Lung (tissue), 17 donors: ENCODE measurements at places on chromosomes 2 and 18. TPM values are rescaled to one million over a fixed set of nuclear protein-coding genes. Genes with fewer than 3 reads are reported as not detected.
A peak's percentile ranks its signal among the peaks of the same experiment; 100 is the strongest.

MSH2 gene
- total RNA-seq, result 12.9 TPM

CIB4 gene
- total RNA-seq, result not detected

SLC1A4 gene
- 7.5 TPM for total RNA-seq

AOX1 gene
- 48.5 TPM for total RNA-seq

REG3G gene
- total RNA-seq, result 0.58 TPM

FAM124B gene
- total RNA-seq, result 1.6 TPM

ALKAL2 gene
- 20.7 TPM for total RNA-seq

DNA sequence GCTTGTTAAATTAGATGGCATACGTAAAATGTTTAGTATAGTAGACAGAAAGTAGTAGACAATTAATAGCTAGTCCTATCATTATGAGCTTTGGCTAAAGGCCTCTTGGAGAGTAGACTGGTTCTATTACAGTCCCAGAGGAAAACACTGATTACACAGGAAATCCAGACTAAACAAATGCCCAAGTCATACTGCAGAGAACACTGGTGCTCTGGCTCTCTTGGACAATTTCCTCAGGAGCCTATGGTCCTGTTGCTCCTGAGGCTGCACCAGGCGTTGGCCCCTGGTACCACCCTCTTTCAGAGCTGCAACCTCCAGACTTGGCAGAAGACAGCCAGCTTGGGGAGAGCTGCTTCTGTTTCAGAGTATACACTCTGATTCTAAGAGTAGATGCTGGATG is 41.8 kb downstream of the STAT1 start:
- H3K27me3 ChIP-seq, result no peaks in the 10 kb centered on the region
- H3K4me3 ChIP-seq, result no peak overlapping the region
- DNase-seq, result no peak
- peaks cover 48% of the 10 kb centered on the region for H3K36me3 ChIP-seq

DNA sequence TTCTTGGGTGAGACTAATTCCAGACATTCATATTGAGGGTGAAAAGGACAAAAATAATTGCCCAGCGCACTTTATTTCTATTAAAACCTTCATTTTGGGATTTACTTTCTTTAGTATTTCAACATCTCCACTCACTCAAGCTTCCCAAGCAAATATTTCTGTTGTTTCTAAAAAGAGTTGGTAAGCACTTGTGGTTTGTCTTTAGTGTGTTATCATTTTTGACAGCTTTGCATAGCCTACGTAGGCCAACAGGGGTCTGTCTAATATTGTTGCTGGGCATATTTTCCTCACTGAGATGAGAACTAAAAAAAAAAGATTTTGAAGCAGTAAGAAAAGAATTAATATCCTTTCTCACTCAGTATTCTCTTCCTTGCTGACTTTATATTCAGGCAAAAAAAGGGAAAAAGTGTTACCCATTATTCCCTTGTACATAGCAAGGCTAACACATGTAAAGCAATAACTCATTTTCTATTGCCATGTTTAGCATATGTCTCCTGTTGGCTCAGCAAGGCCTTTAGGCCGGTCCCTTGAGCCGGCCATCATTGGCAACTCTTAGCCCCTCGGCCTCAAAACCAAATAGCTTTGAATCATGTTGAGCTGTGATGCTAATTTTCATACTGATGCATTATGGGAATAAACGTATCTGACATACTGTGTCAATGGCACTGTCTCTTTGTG is 494.2 kb downstream of the ARHGAP15 start:
- H3K27me3 ChIP-seq, result no peaks in the 10 kb centered on the region
- peak; percentile 26 for DNase-seq
- H3K27ac ChIP-seq, result no peak overlapping the region
- peaks cover 8% of the 10 kb centered on the region for H3K4me1 ChIP-seq

DNA sequence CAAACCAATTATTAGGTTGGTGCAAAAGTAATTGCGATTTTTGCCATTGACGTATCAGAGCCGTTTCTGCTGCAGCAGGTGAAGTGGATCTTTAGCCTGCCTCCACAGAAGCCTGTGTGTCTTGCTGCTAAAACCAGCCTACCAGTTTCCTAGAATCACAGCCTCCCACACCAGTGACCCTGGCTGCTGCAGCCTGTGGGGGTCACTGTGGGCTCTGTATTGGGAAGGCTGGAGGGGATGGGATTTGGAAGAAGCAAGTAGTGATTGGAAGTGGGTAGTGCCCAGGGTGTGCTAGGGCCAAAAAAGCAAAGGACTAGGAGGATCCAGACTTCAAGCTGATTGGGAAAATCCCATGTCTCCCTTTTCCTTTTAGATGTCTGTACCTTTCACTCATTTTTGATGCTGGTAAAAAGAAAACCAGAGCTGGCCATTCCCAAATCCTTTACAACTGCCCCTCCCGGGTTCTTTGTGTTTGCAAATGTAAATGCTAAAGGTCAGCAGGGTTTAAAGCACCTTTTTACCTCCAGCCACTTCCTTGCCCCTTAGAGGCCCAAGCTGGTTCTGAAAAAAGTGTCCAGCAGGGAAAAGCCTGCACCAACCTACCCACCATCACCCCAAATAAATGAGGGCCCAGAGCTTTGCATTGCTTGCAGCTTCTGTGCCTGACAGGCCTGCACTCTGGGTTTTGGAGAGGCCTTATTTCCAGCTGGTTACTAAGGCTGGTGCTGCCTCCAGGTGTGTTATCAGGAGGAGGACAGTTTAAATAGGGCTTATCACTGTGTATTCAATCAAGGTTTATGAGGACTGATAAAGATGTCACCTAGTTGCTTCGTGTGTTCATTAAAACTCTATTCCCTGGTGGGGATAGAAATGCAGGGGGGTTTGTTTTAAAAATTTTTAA is 172.0 kb downstream of the MIB1 start:
- H3K4me1 ChIP-seq, result no peaks in the 10 kb centered on the region
- H3K27ac ChIP-seq, result no peak overlapping the region
- DNase-seq, result peak; percentile 35
- no peak overlapping the region for H3K4me3 ChIP-seq
- no peaks in the 10 kb centered on the region for H3K27me3 ChIP-seq

- no peak overlapping the region for H3K4me3 ChIP-seq
- H3K4me1 ChIP-seq, result peaks cover 45% of the 10 kb centered on the region
- DNase-seq, result peak; percentile 71
These were observed 54.3 kb downstream of the PKDCC start for GRCh38 chr2:42102024-42102590.

- no peaks in the 10 kb centered on the region for H3K27me3 ChIP-seq
- no peaks in the 10 kb centered on the region for H3K4me1 ChIP-seq
- no peak overlapping the region for H3K27ac ChIP-seq
- H3K4me3 ChIP-seq, result no peak overlapping the region
- no peaks in the 10 kb centered on the region for H3K36me3 ChIP-seq
- DNase-seq, result no peak
These were observed 54.9 kb downstream of the CCNT2 start for GRCh38 chr2:134973241-134974138.

- H3K36me3 ChIP-seq, result no peaks in the 10 kb centered on the region
- H3K27ac ChIP-seq, result no peak overlapping the region
- H3K4me1 ChIP-seq, result no peaks in the 10 kb centered on the region
- H3K27me3 ChIP-seq, result no peaks in the 10 kb centered on the region
- no peak overlapping the region for H3K4me3 ChIP-seq
These were observed 1155.6 kb downstream of the LRP1B start for GRCh38 chr2:140975237-140975636.

GRCh38 chr18:77635451-77635850 is 385.8 kb downstream of the GALR1 start:
- no peaks in the 10 kb centered on the region for H3K36me3 ChIP-seq
- H3K4me1 ChIP-seq, result no peaks in the 10 kb centered on the region
- no peak overlapping the region for H3K27ac ChIP-seq

- H3K4me3 ChIP-seq, result no peak overlapping the region
- H3K4me1 ChIP-seq, result no peaks in the 10 kb centered on the region
- peaks cover 16% of the 10 kb centered on the region for H3K36me3 ChIP-seq
- no peak overlapping the region for H3K27ac ChIP-seq
These were observed 29.9 kb upstream of the FBLN7 start for GRCh38 chr2:112108178-112108832.

DNA sequence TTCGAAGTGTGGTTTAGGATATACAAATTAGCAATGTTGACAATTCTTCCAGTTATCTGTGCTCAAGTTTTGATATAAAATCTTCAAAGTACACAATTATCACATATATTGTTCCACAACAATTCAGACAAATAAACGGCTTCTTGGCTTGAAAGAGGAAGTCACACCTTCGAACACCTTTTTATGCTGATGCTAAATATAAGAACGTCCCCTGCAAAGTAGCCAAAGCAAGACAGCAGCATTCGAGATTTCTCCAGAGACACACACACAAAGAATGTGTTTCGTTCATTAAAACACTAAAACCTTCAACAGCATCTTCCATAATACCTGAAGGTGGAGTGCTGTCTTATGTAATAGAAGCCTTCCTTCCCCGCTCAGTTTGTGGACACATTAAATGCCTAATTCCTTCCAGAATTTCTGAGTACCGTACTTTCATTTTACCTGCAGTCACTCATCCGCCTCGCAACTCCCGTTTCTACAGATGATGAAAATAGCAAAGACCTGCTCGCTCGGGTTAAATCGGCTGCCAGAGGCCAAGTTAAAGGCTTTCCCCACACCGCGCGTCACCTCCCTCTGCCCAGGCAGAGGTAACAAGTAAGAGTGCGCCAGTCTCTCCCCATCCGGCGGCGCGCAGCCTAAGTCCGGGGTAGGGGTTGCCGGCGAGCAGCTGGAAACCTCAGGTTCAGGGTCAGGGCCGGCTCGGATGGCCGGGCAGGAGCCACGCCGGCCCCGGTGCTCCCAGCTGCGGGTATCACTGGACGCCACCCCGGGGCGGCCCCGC is 847 bp downstream of the SERPINE2 start:
- peak overlapping the region; percentile 41 for H3K4me3 ChIP-seq
- peaks cover 11% of the 10 kb centered on the region for H3K4me1 ChIP-seq
- no peak overlapping the region for H3K27ac ChIP-seq
- H3K36me3 ChIP-seq, result no peaks in the 10 kb centered on the region

GRCh38 chr2:173720306-173720705 is 244.9 kb downstream of the SP3 start:
- H3K36me3 ChIP-seq, result no peaks in the 10 kb centered on the region
- H3K27me3 ChIP-seq, result no peaks in the 10 kb centered on the region
- no peak overlapping the region for H3K4me3 ChIP-seq
- no peaks in the 10 kb centered on the region for H3K4me1 ChIP-seq
- H3K27ac ChIP-seq, result no peak overlapping the region

GRCh38 chr18:76452357-76452756 is 42.7 kb downstream of the ZNF516 start:
- H3K4me1 ChIP-seq, result peaks cover 19% of the 10 kb centered on the region
- H3K36me3 ChIP-seq, result no peaks in the 10 kb centered on the region
- no peak overlapping the region for H3K4me3 ChIP-seq
- no peaks in the 10 kb centered on the region for H3K27me3 ChIP-seq

DNA sequence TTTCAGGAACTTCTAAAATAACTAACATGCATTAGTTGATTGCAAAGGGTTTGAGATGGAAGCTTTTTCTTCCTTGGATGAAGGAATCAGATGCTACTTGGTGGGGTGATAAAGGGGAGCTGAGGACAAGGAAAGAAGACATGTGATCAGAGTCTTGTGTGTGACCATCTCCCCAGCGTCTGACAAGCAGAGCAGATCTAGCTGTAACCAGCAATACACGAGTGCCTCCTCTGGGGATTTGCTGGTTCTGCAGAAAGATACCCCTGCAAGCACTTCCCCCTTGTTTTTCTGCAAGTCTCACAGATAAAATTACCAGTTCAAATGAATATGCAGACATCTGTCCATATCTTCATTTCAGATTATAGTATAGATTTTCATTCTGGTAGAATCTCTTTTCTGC is 2.7 kb downstream of the CDH7 start:
- H3K4me1 ChIP-seq, result no peaks in the 10 kb centered on the region
- no peak overlapping the region for H3K4me3 ChIP-seq
- DNase-seq, result peak; percentile 31
- peaks cover 11% of the 10 kb centered on the region for H3K27me3 ChIP-seq
- H3K27ac ChIP-seq, result no peak overlapping the region
- H3K36me3 ChIP-seq, result no peaks in the 10 kb centered on the region

- H3K4me1 ChIP-seq, result no peaks in the 10 kb centered on the region
- H3K27me3 ChIP-seq, result no peaks in the 10 kb centered on the region
- no peak for DNase-seq
- H3K4me3 ChIP-seq, result no peak overlapping the region
These were observed 204.9 kb upstream of the TWIST2 start for GRCh38 chr2:238642973-238643372.

DNA sequence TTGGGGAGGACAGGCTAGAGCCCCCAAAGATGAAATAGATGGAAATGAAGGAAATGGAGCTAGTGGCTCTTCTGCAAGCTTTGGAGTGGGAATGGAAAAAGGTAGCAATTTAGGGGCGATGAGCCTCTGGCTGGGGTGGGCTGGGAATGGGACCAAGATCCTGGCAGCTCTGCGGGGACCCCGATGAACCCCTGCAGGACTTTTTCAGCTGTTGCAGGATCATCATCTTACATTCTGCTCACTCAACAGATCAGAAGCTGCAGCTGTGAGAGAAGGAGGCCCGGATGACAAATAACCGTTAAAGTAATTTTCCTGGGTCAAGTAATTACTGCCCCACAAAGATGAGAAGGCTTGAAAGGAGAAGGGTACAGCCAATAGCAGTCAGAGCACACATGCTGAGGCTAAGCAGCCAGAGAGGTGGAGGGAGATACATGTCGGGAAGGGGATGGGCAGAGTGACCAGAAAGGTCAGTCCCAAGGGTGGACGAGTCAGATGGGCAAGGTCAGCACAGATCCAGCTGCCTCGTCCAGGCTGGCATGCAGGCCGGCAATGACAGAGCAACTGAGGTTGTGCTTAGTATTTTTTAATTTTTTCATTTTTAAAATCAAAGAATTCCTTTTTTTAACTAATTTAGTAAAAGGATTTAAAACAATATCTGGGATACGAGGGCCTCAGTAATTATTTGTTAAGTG is 245.0 kb upstream of the RAB6C start:
- no peak overlapping the region for H3K27ac ChIP-seq
- no peaks in the 10 kb centered on the region for H3K27me3 ChIP-seq
- H3K36me3 ChIP-seq, result no peaks in the 10 kb centered on the region
- H3K4me3 ChIP-seq, result no peak overlapping the region
- no peak for DNase-seq

DNA sequence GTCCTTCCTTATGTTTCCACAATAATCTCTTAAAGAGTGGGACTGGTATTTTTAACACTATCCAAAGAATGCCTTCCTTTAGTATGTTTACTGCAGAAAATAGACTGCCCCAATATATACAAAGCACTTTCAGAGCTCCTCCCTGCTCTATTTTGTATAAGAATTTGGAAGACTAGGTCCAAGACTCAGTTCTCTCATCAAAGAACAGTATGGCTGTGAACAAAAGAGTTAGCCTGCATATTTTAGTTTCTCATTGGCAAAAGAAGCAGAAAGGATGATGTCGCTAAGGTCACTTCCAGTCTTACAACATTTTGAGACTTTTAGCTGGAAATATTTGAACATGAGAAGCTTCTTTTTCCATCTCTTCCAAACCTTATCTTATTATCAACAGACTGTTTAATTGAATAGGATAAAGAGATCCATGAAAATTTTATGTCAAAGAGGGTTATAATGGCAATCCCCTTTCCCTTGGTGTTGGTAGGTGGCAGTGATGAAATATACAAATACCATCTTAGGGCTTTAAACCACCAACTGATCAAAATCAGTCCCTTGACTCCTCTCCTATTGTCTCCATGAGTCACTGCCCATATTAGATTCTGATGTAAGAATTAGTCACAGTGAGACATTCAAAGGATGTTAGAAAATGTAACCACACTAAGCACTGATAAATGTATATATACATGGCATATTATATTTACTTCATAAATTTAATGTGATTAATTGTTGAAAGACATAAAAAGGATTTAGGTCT is 266.9 kb upstream of the DSEL start:
- no peaks in the 10 kb centered on the region for H3K4me1 ChIP-seq
- no peaks in the 10 kb centered on the region for H3K36me3 ChIP-seq
- H3K4me3 ChIP-seq, result no peak overlapping the region
- DNase-seq, result no peak
